ENCODE measurements at places on chromosomes 12 and 14.

DNA sequence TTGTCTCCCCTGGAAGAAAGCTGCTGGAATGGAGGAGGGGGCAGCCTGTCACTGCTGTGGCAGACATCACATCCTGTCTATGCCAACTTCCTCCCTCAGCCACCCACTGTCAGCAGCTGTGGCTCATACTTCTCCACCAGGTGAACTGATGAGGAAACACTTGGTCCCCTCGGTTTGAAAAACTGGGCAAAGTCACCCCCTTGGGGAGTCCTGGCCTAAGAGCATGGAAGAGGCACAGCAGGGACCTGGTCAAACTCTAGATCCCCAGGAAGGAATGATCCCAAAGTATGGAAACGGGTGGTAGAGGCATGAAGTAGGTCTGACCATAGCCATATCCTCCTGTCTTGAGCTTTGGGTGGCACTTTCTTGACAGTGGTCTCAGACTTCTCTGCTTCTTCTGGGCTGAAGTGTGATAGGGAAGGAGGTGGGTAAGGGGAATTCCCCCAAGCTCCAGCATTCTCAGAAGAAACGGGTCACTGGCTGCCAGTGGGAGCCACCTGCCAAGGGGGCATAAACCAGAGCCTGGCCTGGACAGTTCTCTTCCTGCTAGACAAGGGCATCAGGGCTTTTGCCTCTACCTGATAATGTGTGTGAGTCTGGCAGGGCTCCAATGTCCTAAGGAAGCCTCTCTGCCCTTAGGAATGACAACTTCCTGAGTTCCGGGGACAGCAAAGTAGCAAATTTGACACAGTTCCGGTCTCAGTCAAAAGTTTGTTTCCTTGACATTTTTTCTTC is 36.0 kb downstream of the FMNL3 start:
- DNase-seq = no peak

- no peak for DNase-seq
Observed at GRCh38 chr14:53872681-53873089, 83.9 kb downstream of the BMP4 start.

GRCh38 chr12:102920271-102920670 is 3.2 kb upstream of the PAH start:
- no peak for DNase-seq

- DNase-seq = peak; percentile 49
Observed at GRCh38 chr12:53219292-53219955, 12.4 kb upstream of the ITGB7 start.

GRCh38 chr12:75545636-75546035 is 34.2 kb upstream of the KRR1 start:
- no peak for DNase-seq

DNA sequence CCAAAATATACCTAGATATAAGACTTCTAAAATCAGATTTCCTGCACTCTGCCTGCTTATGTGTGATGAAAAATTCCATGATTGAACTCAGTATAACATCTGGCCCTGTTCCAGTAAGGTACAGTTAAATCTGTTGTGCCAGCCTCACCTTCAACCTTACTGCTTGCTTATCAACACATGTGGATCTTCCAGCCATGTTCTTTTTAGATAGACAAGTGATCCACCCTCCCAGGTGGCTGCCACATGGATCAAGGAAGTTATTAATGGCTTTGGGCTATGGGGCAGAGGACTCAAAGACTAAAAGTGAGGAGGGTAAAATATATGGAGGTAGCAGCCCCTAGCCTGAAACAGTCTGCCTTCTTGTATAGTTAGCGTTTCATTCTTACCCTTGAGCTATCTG is 25.3 kb upstream of the MAGOHB start:
- DNase-seq = no peak

- no peak for DNase-seq
Observed at GRCh38 chr12:110475426-110475825, 6.8 kb downstream of the FAM216A start.

GRCh38 chr14:103071544-103072251 is 12.3 kb upstream of the LBHD2 start:
- DNase-seq = no peak

DNA sequence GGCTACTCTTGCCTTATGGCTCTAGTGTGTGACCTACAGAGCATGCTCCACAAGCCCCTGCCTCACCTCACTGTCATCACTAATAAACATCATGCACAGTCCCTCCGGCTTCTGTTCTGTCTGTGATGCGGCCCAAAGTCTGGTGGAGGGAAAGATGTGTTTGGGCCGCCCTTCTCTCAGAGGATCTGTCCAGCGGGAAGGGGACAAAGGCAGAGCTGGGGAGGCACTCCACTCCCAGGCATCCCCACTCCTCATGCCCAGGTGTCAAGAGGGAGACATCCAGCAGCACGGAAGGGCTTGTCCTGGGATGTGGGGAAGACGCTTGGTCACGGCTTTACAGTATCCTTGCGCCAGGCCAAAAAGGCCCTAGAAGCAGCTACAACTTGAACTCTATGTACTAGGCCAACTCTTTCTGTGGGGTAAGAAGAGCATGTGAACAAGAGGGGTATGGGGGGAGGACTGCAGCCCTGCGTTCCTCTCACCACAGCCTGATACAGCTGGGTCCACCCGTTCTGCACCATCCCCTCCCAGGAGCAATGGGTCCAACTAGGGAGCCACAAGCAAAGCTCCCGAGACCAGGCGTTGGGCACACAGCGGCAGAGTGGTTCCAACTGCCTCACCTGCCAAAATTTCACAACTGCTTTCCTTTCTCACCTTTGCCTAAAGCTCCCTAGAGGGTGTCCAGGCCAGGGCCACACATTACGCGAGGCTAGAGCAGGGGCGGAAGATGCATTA is 10.7 kb downstream of the CACNB3 start:
- no peak for DNase-seq

DNA sequence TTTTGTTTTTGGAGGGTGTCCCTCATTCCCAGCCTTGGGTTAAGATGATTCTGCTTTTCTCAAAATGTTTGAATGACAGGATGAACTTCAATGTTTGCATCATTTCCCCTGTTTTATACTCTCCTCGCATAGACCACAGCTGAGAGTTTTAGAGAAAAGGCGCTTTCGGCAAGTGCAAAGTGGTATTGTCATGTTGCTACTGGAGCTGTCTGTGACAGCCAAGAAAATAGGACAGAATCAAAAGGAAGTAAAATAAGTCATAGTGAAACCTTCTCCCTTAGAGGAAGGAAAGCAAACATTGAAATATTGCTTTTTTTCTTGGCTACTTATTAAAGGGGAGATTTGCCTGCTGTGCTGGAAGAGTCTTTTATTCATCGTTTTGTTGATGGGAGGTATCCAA is 33.5 kb upstream of the ARHGAP5 start:
- DNase-seq = no peak

GRCh38 chr12:56749853-56750252 is 2.3 kb downstream of the PRIM1 start:
- no peak for DNase-seq

- DNase-seq = no peak
Observed at GRCh38 chr12:30909349-30910037, 17.1 kb upstream of the TSPAN11 start.

DNA sequence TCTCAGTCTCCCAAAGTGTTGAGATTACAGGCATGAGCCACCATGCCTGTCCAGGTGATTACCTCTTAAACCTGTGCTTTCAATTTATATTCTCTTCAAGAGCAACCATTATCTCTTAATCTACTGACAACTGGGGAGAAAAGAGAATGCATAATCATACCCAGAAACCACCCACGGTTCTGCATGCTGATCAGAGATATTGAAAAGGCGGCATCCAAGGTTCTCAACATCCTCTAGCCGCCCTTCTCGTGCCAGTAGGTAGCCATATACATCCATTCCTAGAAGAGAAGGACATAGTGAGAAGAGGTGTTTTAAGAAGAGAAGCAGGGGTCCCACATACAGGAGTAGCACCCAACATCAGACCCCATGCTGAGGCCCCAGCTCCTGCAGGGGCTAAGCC is 20.8 kb downstream of the ANAPC7 start:
- no peak for DNase-seq

DNA sequence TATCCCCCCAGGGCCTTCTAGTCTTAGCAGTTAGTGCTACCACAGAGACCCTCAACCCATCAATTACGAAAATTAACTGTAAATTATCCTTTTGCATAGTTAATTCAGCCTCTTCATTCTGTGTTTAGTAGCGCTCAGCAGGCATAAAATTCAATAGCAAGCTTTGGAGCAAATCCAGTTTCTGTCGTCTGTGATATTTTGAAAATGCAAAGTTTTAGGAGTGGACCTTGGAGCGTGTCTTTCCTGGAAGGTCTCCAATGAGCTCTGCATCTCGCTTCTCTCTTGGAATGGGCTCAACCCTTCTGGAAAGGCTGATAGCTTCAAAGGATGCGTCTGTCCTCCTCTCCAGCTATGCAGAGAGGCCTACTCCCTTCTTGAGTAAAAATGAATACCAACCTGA is 222.9 kb downstream of the SLC15A4 start:
- no peak for DNase-seq

- DNase-seq = no peak
Observed at GRCh38 chr14:59870277-59871165, at the start of gene RTN1. TSS of gene RTN1 (minus strand) at chr14:59870776. CDS start at chr14:59870630, 146 bp downstream.

- DNase-seq = no peak
Observed at GRCh38 chr12:131902332-131903241, 8.2 kb downstream of the ULK1 start.

GRCh38 chr14:105213361-105213760 is 32.2 kb upstream of the NUDT14 start:
- no peak for DNase-seq

Data from stimulated activated CD4-positive, alpha-beta T cell treated with anti-CD3 and anti-CD28 coated beads, TNF-alpha, amount 100 ng/mL, for 48 hours (primary cell).